Fibroblast of skin of left biceps (primary cell): ENCODE measurements at places on chromosomes 16 and 17.

- DNase-seq = no peak
Observed at GRCh38 chr16:13660807-13661206, 259.1 kb upstream of the ERCC4 start.

DNA sequence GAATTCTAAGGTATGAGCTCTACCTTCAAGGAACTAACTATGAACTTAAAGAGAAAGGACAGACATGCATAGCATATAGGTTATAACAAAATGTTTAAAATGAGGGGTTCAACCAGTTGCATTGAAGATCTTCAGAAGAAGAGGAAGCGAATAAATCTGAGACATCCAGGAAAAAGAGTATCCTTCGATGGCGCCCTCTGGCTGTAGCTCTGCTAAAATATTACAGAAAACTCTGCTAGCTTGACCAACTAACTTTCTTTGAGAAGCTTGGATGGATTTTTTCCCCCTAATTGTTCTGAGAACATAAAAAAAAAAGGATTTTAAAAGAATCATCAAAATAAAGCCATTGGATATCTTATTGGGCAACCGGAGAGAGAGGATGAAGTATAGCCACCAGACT, 659.9 kb upstream of the SOX9 start:
- no peak for DNase-seq

GRCh38 chr17:6485646-6486412, 41.6 kb downstream of the PIMREG start:
- no peak for DNase-seq

DNA sequence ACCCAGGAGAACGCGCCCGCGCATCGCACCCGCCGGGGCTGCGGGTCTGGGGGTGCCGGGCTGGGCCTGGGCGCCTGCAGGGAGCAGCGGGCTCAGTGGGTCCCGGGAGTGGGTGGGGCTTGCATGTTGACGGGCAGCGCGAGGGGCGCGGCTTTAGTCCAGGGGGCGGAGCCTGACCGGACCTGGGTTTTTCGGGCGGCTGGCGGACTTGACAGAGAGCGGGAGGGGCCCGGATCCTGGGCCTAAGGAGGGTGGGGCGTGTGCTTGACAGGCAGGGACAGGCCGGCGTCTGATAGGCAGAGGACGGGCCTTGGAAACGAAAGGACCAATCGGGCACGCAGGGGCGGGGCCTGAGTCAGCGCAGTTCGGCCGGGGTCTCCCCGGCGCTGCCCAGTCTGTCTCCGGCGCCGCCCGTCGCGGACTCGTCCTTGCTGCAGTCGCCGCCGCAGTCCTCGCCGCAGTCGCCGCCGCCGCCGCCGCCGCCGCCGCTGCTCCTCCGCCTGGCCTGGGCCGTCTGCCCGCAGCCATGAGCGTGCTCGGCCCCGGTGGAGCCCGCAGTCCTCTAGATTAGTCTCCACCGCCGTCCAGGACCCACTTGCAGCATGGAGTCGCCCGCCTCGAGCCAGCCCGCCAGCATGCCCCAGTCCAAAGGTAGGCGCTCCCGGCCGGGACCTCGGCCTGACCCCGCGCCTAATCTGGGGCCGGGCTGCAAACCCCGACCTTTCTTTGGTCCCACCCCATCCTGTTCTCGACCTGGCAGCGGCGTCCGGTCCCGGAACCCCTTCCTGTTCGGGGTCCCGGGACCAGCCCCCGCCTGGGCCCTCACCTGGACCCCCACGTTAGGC, at the start of gene MAP2K3:
TSS of gene MAP2K3 (plus strand) at position 393 of the 845 bp plus-strand sequence. CDS start at position 603, 210 bp downstream.
- DNase-seq = peak; percentile 94

- DNase-seq = no peak
Observed at GRCh38 chr17:50147841-50148225, 2.6 kb downstream of the PPP1R9B start.
